ENCODE measurements at places on chromosomes 3 and 15. TPM values are rescaled to one million over a fixed set of nuclear protein-coding genes. Genes with fewer than 3 reads are reported as not detected.

Gene MELTF
- total RNA-seq: 3.1 TPM

Gene CPN2
- 2.4 TPM for total RNA-seq

DNA sequence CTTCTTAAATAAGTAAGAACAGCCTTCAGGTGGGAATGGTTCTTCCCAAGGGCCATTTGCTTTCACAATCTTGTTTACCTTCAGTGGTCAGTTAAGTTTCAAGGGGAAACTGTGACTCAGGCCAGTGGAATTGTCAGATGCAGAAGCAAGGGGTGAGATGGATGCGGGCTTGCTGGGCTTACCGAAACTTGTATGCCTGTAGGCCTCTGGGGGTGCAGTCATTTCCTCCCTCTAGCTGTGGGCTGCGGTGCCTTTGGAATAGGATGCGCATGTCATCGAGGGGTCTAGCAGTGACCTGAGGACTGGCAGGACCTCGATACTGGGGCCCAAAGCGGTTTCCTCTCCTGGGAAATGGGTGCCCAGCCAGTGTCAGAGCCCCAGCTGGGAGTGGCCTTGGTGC is 121.6 kb downstream of the EEFSEC start:
- no peak for DNase-seq

DNA sequence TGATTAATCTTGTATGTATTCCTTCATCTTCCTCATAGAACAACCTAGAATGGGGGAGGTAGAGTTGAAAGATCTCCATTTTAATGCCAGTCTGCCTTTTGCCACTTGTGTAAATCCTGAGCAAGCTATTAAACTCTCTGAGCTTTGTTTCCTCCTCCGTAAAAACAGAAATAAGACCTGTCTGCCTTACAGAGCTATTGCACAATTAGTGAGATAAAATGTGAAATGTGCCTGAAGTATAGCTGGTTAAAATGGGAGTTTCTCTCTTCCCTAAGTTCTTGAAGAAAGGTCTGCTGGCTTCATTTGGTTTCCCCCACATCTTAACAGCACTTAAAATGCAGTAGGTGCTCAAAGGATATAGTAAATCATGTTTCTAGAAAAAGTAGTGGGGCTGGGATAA is 19.0 kb downstream of the ALDH1A2 start:
- DNase-seq: no peak

DNA sequence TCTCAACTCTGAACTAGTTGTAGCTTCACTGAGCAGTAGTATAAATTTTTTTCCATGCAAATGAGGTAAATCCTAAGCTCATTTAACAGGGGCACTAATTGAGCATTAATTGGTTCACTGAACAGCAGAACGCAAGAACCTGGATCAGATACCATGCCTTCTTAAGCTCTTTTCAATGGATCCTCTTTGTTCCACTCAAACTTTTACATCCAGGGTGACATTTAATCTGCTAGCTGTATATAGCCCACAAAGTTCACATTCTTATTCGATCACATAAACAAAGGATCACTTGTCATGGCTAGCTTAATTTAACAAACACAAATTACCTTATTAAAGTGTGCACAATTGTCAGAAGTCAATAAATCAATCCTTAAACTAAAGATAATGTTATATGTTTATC is 281.6 kb downstream of the CNTN6 start:
- DNase-seq: no peak

All from Right ventricle myocardium superior (tissue), 1 donor.